Fibroblast of the conjunctiva (primary cell): ENCODE measurements at places on chromosomes 13 and 19.

DNA sequence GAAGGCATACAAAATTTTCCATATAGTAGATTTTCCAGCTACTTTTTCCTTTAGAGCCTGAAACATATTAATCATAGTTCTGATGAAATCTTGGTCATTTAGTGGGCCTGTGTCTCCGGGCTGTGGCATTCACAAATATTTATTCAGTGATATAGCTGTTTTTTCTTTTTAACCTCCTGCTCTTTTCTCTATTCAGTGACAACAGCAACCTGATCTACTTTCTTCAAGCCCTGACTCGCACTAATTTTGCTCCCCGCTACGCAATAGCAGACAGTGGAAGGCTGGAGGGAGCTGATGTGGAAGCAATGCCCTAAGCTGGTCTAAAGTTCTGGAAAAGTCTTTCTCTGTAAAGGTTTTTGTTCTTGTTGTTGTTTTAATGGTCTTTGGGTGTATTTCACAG is 289.7 kb downstream of the SLITRK6 start:
- DNase-seq, result no peak

DNA sequence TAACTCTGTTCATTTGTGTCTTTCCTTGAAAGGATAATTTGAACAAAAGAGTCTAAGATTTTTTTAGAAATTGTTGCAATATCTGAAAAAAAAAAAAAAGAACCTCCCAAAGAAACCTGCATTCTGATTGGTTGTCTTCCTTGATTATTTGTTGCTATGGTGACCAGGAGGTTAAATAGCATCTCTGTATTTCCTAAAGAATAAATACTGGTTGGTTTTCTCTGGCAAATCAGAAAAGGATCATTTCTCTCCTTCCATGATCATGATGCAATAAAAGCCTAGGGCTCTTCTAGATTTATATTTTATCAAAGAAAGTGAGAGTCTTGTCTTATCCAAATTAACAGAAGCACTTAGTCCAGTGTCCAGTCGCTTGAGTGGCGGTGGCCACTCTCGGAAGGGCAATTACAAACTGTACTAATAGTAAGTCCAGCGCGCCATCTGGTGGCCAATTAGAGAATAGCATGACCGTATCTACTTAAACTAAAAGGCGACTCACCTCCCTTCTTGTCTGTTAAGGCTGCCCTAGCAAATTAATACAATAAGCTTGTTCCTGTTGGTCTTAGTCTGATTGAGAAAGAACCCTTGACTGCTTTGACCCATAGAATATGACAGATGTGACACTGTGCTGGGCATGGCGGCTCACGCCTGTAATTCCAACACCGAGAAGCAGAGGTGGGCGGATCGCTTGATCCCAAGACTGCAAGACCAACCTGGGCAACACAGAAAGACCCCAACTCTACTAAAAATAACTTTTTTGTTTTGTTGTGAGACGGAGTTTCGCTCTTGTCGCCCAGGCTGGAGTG is 47.0 kb upstream of the PNMA8B start:
- peak; percentile 84 for DNase-seq

DNA sequence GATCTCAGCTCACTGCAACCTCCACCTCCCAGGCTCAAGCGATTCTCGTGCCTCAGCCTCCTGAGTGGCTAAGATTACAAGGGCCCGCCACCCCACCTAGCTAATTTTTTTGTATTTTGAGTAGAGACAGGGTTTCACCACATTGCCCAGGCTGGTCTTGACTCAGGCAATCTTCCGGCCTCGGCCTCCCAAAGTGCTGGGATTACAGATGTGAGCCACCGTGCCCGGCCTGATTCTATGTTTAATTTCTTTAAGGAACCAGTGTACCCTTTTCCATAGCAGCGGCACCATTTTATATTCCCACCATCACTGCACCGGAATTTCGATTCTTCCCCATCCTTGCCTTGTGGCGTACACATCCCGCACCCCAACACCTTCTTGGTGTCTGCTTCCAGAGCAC is 17.7 kb upstream of the INSR start:
- DNase-seq, result no peak

- no peak for DNase-seq
Measured at GRCh38 chr13:99377641-99378040, 70.4 kb upstream of the GPR183 start.

GRCh38 chr13:105514401-105514800 is 1021.1 kb downstream of the EFNB2 start:
- no peak for DNase-seq
